ENCODE measurements at places on chromosomes 11 and 22.

- DNase-seq: no peak
Observed at GRCh38 chr22:29116397-29117123, 43.7 kb downstream of the KREMEN1 start.

DNA sequence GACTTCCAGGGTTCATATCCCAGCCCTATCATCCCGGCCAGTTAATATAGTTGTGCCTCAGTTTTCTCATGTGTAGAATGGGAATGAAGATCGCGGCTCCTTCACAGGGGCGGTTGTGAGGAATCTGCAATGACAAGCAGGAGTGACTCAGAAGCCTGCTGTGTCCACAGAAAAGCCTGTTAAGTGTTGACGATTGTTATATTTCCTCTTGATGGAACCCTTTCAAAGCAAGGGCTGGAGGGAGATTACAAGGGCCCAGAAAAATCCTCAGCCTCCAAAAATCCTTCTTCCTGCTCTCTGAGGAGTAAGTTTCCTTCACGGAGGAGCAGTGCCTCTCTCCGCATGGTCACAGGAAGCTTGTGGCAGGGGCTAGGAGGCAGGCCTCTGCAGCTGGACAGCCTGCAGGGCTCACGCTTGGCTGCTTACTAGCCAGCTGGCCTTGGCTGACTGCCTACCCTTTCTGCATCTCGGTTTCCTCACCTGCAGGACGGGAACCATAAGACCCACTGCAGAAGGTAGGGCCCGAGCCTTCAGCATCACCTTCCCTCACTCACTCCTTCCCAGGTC, 63.4 kb downstream of the CACNG2 start:
- no peak for DNase-seq

GRCh38 chr11:75499423-75500190, 26.1 kb downstream of the GDPD5 start:
- DNase-seq: no peak

- DNase-seq: no peak
Observed at GRCh38 chr22:19466848-19467752, 11.9 kb downstream of the UFD1 start.

DNA sequence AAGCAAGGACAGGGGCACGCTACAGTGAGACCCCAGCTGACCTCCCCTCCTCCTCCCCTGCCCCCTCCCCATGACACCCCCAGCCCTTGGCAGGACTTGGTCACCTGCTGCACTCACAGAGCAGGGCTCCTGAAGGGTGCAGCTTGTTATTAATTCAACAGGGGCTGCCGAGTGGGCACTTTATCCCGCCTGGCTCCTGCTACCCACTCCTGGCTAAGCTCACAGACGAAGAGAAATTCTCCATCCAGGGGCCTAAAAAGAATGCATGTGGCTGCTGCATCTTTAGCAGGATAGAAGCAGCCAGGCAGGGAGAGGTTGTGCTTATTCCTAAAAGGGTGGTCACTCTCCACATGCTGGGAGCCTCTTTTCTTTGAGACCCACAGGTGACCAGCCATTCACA, 40.3 kb downstream of the GALNT18 start:
- no peak for DNase-seq

- DNase-seq: no peak
Observed at GRCh38 chr11:120182372-120182771, 28.5 kb upstream of the OAF start.

DNA sequence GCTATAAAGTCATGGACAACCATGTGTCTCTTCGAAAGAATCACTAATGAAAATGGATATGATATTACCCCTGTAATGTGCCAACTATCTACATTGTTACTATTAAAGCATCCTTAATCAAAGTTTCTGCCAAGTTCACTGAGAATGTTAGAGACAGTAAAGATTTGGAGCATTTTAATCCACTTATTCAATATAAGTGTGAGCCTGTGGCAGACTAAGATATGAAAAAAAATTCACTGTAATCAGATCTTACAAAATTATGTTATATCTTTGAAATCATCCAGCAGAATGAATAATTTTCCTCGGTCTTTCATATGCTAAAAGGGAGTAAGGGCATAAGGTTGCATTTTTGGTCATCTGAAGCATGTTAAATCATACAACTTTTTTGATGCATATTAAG, 49.9 kb downstream of the MAML2 start:
- DNase-seq: no peak

DNA sequence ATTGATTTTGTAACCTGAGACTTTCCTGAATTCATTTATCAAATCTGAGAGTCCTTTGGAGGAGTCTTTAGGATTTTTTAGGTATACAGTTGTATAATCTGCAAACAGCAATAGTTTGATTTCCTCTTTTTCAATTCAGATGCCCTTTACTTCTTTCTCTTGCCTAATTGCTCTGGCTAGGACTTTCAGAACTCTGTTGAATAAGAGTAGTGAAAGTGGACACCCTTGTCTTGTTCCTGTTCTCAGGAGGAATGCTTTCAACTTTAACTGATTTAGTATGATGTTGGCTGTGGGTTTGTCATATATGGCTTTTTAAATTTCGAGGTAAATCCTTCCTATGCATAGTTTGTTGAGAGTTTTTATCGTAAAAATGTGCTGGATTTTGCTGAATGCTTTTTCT, 227.4 kb downstream of the CSNK2A3 start:
- no peak for DNase-seq

DNA sequence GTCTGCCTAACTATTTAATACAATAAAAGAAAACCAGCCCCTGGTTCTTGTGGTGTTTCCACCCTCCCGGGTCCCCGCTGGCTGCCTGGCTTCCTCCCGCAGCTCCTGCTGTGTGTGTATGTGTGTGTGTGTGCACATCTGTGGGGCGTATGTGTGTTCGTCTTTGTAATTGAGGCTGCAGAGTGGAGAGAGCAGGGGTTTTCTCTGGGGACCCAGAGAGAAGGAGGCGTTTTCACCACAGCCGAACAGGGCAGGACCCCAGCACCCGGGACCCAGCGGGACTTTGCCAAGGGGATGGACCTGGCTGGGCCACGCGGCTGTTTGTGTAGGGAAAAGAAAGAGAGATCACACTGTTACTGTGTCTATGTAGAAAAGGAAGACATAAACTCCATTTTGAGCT, 42.7 kb downstream of the IGLL1 start:
- DNase-seq: no peak

DNA sequence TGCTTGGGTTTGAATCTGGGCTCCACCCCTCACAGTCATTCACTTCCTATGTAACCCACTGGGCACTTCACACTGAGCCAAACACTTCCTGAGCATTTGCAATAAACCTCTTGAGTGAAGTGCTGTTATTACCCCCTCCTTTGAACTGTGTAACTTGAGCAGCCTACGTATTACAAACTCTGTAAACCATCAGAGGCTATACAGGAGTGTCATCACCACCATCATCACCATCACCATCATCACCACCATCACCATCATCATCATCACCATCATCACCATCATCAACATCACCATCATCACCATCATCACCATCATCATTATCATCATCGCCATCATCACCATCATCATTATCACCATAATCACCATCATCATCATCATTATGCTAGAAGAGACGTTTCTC, 18.4 kb downstream of the RTL6 start:
- no peak for DNase-seq

Measured in stimulated activated naive CD4-positive, alpha-beta T cell treated with Interleukin-2 at 50 U/mL for 16 hours (primary cell).